NCI-H2029 treated with DMSO at 0.1 percent for 48 hours (cell line): ENCODE measurements at places on chromosomes 5 and 9.

DNA sequence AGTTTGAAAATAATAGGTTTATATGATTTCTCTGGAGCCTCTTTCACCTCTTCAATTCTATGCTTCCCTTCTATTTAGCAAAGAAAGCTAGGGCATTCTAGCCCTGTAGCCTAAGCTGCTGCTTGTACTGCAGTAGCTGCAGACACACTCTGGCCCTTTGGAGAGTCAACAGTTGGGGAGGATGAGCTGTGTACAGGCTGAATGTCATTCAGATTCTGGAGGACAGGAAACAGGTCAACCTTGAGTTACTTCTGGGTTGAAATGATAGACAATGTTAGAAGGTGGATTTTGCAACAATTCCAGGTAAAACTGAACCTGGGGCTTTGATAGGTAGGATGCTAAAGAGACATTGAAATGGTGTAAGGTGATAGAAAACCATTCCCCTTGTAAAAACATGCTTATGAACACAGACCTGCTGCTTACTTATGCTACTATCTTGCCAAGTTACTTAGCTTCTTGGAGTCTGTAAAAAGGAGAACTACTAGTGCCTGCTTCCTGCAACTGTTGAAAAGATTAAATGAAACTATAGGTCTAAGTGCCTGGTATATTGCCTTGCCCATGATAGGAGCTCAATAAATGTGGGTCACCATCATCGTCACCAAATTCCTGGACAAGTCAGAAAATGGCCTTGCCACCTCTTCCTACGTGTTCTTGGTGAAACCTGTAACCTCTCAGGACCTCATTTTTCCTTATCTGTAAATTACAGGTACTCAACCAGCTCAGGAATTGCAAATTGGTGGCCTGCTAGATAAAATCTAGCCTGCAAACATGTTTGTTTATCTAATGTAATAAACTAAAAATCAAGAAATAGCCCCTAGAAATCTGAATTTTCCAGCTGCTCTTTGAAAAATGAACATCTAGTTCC is 83.7 kb downstream of the GALNT10 start:
- no peak for DNase-seq

DNA sequence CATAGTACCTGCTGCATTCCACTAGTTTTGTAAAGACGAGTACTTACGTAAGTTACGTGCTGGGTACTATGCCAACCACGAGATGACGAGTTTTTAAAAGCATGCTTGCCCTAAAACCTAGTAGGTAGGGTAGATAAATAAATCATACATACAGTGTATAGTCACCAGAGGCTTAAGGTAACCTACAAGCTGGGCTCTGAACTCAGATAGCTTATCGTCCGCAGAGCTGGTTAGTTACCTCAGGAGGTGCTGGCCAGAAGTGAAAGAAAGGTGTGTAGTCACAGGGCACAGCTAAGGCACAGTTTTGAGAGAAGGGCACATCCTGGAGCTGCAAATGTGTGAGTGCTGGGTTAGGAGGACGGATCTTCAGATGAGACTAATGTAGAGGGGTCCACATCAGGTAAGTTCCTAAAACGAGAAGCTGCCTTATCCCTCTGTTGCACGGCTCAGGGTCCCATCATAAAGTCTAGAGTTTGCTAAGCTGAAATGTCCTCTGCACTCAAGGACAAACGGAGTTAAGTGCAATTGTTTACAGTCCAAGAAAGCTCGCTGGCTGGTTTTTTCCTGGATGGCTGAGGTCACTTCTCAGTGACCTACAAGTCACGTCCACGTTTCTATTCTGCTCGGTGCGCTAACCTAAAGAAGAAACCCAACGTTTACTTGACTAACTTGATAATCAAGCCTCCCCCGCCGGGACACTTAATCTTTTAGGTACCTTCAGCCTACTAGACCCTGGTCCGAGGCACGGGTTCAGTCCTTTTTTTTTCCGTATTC is 1.1 kb upstream of the SNX24 start:
- no peak for DNase-seq

- peak; percentile 57 for DNase-seq
These were observed 84.0 kb downstream of the HSD17B3 start for GRCh38 chr9:96217754-96218693.

GRCh38 chr5:68932830-68933434 is 160.9 kb upstream of the SLC30A5 start:
- no peak for DNase-seq

DNA sequence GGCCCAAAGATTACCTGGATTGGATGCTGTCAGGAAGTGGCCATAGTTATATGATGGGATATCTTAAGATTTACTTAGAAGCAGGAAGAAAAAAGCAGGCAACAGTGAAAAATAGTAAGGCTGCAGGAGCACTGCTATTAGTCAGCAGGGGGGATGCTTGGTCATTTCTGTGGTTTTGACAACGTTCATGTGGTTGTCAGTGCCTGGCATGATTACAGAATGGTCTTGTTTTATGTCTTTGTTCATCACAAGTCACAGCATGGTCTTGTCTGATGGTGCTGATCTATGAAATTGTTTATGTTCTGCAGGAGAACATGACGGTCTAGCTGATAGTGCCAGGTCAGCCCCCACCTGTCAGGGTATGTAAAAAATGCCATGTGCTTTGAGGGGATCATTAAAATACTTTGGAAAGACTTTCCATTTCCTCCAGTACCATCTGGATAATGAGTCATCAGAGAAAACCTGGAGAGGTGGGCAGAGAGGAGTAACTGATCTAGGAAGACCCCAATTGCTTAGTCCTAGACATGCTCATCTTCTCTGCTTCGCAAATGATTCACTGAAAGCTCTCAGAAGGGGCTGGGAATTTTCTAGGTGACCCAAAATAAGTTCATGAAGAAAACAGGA is 48.5 kb downstream of the PLGRKT start:
- DNase-seq, result no peak

- DNase-seq, result no peak
These were observed 99.7 kb downstream of the SPRY4 start for GRCh38 chr5:142225141-142225540.

- DNase-seq, result no peak
These were observed 52.3 kb downstream of the CAST start for GRCh38 chr5:96714450-96714849.

DNA sequence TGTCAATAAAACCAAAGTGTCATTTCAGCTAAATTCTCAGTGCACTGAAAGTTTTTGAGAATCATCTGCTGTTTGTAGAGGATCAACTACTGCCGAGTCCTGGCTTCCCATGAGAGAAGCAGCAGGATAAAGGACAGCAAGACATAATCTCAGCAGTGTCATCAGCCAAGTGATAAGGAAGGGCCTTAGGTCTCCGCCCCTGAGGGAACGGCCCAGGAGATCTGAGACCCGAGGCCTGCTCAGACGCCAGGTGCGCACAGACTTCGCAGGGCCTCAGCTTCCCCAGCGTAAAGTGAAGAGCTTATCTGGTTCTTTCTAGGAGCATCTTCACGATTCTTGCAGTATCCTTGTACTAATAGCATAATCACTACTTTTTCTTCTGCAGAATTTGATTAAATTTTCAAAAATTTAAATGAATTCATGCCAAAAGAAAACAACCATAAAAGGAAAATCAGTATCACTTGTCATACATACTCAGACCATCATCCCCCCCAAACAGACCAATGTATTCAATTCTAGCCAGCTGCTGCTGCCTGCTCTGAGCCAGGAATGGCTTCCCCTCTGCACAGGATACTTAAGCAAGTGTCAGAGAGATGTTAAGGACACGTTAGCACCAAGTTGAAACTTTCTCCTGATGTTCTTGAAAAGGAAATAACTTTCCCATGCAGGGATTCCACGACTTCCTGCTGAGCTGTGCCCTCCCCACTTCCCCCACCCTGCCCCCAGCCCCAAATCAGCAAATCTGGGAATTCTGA is 2.2 kb downstream of the GFPT2 start:
- no peak for DNase-seq

- DNase-seq, result no peak
These were observed 114.5 kb downstream of the RPS23 start for GRCh38 chr5:82163452-82164175.

DNA sequence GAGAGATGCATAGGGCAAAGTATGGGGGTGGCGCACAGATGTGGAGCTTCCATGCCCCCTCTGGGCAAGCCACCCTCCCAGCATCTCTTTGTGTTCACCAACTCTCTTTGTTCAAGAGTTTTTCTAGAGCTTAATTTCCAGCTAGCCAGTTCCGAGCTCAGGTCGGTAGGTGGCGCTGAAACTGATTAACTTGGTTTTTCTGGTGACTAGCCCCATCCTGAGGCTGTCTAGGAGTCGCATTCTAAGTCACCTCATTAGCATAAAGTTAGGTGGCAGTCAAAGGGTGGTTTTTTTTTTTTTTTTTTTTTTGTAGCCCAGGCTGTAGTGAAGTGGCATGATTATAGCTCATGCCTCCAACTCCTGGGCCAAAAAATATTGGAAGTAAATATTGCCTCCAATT is 476.4 kb downstream of the KDM4C start:
- DNase-seq, result no peak

DNA sequence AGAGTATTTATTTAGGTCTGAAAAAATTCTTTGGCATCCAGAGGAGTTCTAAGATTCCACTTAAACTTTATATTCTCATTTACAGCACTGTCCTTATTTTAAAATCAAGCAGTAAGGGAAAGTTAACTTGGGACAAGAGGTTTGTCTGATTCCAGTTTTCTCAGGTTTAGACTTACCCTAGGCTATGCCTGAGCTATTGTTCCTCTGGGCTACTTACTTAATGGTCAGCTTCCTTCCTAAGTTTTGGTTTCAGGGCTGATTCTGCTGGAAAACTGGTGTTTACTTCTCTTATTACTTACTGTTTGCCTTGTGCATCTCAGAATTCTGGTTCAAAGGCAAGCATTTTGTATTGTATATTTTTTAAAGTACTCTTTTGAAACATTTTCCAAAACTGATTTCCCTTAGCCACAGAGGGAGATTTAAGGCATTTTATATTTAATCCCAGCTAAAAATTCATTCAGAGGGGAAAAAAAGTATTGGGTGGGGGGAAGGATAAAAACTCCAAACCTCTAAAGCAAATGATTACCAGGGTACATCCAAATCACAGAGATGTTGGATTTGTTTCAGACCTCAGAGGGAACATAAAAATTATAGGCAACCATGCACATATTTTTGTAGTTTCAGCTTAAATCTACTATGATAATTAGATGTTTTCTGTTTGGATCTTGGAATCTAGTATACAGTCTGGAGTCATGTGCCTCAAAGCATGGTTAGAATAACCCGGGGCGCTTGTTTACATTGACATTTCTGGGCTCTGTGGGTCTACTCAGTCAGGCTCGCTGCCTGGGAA is 290.0 kb downstream of the ARHGAP26 start:
- no peak for DNase-seq

GRCh38 chr9:17063535-17064135 is 71.2 kb upstream of the CNTLN start:
- DNase-seq, result peak; percentile 11

DNA sequence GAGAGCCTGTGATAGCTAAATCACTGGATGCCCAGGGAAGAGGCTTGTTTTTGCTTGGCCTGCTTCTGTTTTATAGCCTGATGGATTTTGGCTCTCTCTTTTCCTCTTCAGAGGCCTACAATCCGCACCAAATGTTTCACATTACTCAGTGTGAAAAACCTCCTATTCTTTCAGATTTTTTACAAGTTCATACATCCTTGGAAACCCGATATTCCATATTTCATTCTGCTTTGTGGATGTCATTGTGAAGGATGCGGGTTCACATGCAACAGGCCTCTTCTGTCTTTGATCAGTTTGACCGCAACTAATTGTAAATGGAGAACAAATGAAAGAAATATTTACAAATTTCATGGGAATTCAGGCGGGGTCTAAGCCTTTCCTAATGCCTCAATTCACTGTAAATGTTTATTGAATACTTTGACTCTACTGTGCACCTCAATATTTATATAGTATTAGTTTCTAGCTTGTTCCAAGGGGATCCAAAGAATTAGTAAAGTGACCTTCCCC is 269.9 kb downstream of the DMRT2 start:
- no peak for DNase-seq
